ENCODE measurements at places on chromosomes 1 and 21.
A peak's percentile ranks its signal among the peaks of the same experiment; 100 is the strongest.

GRCh38 chr1:42128964-42129363 is 24.2 kb upstream of the GUCA2B start:
- DNase-seq = no peak

- no peak for DNase-seq
Measured at GRCh38 chr1:228023294-228023639, 16.5 kb downstream of the WNT3A start.

- no peak for DNase-seq
Measured at GRCh38 chr1:117581391-117581943, 24.4 kb upstream of the TENT5C start.

- DNase-seq = peak; percentile 83
Measured at GRCh38 chr1:113783254-113784103, 24.2 kb upstream of the PHTF1 start.

GRCh38 chr1:185132534-185132933 is 24.2 kb downstream of the TRMT1L start:
- DNase-seq = no peak

- no peak for DNase-seq
Measured at GRCh38 chr1:197955486-197956394, 38.6 kb downstream of the LHX9 start.

GRCh38 chr1:6984986-6985385 is 199.7 kb downstream of the CAMTA1 start:
- DNase-seq = no peak

DNA sequence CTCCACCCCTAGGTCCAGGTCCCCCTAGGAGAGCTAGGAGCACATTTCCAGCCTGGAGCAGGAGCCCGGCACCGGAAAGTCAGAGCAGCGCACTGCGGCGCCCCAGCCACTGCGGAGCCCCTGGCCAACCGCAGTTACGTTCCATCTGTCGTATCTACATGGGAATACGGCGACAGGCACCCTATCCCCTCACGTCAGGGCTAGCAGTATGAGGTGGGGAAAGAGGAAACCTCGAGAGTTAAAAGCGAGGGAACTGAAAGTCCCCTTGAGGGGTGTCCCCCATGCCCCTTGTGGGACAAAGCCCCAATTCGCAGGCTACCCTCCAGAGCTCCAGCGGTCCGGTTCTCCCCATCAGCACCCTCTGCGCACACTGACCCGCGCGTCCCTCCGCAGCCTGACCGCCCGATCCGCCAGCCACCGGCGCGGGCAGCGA is 995 bp downstream of the COLGALT2 start:
- DNase-seq = peak; percentile 14

GRCh38 chr21:46295996-46296752 is 10.0 kb downstream of the YBEY start:
- no peak for DNase-seq

DNA sequence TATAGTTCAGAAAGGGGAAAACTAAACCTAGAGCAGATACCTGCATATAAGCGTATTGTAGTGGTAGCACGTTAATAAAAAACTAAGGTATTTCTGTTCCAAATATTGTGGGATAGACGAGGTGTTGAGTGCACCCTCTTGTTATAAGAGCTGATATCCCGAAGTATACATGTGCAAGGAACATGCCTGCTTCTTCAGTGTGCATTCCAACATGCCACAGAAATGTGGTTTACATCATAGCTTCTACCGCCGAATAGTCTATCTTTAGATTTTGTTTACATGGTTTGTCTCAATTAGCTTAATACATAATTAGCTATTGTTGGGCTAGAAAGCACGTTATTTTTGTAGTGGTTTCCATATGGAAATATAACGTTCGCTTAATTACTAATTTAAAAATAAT is 2.2 kb downstream of the CHRM3 start:
- DNase-seq = no peak

DNA sequence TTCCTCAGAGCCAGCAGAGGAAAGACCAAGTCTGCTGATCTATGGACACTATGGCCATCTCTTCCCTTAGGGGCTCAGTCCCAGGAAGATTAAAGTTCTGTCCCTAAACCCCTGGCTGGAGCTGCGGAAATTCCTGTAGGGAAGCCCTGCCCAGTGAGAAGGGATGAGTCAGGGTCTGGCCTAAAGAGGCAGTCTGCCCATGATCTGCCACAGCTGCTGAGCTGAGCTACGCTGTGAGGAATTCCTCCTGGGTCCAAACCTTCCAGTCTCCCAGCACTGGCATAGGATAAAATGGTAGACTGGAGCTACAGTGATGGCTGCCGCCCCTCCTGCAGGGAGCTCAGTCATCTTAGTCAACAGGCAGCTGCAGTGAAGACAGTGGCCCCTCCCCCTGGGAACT is 213.7 kb downstream of the BRINP2 start:
- no peak for DNase-seq

DNA sequence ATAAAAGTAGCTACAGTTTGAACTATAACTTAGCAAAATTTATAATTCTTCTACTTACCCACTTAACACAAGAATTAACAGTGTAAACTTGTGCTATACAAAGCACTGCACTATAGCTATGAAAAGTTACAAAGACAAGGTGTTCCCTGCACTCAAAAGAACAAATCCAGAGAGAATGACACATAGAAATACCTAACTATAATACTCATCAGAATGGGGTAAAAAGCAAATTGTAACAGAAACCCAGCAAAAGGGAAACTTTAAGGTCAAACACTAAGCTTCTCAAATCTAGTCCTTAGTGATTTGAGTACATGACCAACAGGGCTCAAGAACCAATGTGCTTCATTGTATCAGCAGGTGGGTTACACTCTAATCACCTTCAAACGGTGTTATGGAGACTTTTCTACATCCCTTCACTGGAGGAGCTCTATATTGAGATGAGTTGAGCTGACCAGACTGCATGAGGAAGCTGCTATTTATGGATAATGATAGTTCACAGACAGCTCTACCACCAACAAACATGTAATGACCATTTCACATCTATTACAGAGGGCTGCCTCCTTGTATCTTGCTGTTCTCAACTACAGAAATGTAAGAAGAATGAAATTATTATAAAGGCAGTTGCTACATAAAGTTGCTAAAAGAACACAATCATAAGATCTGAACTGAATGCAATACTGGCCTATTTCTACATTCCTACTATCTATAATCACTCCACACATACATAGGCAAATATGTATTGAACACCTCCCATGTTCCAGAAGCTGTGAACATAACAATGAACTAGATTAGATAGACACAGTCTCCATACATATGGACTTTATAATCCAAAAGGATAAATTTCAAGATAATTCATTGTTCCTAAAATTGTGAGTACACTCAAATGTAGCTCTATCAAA is 47.6 kb downstream of the PIK3R3 start:
- DNase-seq = no peak

DNA sequence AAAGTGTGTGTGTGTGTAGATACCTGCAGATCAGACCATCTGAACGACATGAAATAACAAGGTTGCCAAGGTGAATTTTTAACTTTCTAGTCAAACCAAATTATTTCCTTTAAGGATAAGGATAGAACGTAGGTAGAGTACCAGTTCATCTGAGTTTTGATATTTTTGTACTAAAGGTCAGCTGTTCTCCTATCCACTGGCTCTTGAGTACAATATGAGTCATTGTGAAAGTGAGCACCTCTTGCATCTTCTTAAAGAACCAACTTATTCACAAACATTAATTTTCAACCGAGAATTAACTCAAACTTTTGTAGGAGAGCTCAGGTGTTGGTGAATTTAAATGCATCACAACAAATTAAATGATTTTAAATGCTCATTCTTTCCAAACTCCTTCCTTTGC is 71.5 kb downstream of the IFI44 start:
- no peak for DNase-seq

- DNase-seq = no peak
Measured at GRCh38 chr1:25056536-25056935, 126.5 kb upstream of the RUNX3 start.

DNA sequence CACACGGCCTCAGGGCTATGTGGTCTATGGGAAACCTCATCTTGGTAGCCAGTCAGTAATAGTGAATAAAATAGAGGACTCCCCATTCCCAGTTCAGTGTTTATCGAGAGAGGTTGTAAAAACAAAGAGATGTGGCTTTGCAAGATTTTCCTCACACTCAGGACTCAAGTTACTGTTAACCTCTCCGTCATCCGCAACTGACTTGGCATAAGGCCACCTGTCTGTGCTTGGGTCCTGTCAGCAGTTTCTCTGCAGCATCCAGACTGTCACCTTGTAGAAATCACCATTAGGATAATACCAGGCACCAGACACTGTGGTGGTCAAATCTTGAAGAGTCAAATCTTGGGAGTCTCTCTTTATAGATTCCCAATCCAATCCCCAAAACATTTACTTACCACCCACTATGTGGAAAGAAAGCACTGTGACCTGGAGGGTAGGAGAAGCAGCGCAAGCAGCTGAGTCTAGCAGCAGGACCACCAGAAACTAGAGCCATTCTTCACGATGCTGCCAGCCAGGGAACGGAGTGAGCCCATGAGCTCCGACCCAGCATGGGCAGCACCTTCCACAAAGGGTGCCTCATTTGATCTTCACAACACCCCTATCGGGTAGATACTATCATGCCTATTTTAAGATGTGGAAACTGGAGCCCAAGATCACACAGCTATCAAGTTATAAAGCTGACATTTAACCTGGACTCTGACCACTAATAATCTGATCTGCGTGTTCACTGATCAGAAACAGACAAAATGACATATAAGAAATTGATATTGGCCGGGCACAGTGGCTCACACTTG is 5.6 kb upstream of the GPR25 start:
- no peak for DNase-seq

GRCh38 chr21:37206496-37206895 is 60.6 kb downstream of the VPS26C start:
- DNase-seq = no peak

DNA sequence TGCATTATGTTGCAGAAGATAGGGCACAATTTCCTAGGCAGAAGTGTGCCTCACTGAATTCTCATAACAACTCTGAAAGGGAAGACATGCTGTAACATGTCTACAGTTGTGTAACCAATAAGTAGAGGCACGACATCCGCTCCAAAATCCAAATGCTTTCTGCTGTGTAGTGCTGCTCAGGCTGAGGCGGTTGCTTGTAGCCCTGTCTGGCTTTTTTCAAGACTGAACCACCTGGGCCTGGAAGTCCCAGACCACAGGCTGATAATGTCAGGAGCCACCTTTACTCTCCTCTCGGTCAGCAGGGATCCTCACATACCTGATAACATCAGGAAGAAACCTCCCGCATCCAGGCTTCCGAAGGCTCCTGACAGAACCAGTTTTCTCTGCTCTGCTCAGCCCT is 10.9 kb downstream of the AKNAD1 start:
- no peak for DNase-seq

DNA sequence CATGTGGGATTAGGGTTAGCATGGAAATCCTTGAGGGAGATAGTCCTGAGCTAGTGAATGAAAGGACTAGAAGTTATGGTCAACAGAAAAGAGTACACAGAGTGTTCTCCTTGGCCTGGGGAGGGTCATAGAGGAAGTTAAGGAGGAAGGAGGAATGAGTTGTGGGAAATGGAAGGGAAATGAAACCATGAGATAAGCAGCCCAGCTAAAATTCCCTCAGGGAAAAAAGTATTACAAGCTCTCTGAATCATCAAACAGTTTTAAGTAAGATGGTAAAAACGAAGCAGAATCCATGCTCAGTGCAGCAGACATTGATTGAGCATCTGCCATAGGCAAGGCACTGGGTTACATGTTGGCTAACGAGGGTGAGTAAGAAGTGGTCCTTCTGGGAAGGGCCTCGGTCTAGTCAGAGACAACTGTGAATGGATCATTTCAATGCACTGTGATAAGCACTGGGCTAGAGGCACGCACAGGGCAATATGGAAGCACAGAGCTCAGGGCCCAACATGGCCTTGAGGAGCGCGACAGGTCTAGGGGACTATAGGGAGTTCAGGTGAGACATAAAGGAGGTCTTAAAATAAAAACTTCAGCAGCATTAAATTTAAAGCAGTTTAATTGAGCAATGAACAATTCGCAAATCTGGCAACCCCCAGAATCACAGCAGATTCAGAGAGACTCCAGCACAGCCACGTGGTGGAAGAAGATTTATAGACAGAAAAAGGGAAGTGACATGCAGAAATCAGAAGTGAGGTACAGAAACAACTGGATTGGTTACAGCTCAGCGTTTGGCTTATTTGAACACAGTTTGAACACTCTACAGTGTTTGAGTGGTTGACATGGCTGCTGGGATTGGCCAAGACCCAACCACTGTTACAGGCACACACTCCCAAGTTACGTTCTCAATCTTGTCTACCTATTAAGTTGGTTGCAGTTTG is 219.5 kb downstream of the HLX start:
- peak; percentile 82 for DNase-seq

GRCh38 chr21:22145545-22145944 is 1147.3 kb downstream of the NCAM2 start:
- no peak for DNase-seq

GRCh38 chr1:59340411-59341307 is 43.8 kb downstream of the FGGY start:
- no peak for DNase-seq

DNA sequence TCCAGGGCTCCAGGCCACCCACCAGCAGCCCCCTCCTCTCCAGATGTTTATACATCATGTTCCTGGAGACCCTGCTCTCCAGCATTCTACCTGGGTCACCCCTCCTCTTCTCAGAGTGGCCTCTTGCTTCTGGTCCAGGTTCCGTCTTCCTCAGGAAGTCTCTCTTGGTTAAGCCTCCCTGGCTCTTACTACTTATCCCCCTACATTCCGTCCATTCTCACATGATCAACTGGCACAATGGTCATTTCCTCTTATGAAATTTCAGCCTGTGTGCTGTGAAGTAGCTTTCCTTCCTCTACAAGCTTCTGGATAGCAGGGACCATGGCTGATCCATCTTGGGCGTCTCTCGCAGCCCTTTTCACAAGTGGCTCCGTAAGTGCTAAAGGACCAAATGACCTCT is 33.9 kb upstream of the ATP2B4 start:
- no peak for DNase-seq

DNA sequence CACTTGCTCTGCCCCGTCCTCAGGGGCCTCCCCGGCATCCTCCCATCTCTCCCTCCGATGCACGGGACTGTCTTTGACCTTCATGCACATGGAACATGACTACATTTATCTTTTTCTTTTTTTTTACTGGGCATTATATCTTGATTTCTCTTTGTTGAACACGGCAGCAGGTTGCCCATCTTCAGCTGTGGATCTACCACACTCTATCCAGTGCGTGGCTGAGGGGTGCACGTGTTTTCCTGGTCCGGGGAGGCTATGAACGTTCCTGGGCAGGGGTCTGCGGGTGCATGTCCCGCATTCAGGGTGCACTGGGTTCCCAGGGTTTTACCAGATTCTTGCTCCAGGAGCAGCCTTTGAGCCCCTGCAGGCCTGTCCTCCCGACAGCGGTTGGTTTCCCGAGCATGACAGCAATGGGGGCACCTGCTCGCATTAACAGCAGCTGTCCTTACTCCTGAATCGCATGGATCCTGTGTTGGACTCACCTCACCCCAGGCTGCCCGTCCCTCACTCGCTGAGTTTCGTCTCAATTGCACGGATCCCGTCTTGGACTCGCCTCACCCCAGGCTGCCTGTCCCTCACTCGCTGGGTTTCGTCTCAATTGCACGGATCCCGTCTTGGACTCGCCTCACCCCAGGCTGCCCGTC is 7.4 kb downstream of the POFUT2 start:
- no peak for DNase-seq

- DNase-seq = no peak
Measured at GRCh38 chr21:13937236-13937635, 273.5 kb downstream of the LIPI start.

- DNase-seq = no peak
Measured at GRCh38 chr1:76841460-76841859, 25.8 kb upstream of the ST6GALNAC5 start.

- DNase-seq = no peak
Measured at GRCh38 chr1:94883691-94884090, 43.2 kb downstream of the CNN3 start.
